NCI-H1092 (cell line): ENCODE measurements at places on chromosomes 5 and 9.
A peak's percentile ranks its signal among the peaks of the same experiment; 100 is the strongest.

DNA sequence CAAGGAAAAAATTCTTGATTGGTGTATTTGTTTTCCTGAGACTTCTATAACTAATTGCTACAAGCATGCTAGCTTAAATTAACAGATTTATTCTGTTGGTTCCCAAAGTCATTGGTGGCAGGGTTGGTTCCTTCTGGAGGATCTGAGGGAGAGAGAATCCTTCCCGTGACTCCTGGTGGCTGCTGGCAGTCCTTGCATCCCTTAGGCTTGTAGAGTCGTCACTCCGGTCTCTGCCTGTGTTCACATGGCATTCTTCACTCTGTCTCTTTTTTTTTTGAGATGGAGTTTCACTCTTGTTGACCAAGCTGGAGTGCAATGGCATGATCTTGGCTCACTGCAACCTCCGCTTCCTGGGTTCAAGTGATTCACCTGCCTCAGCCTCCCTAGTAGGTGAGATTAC, 5.3 kb downstream of the CDK9 start:
- DNase-seq, result no peak

- DNase-seq, result no peak
Observed at GRCh38 chr5:21397693-21398092, 1409.7 kb upstream of the CDH18 start.

- no peak for DNase-seq
Observed at GRCh38 chr9:93662952-93663572, 86.7 kb downstream of the PHF2 start.

GRCh38 chr9:17783227-17783626, 204.4 kb downstream of the SH3GL2 start:
- DNase-seq, result no peak

GRCh38 chr9:84151236-84151635, 170.6 kb downstream of the RMI1 start:
- no peak for DNase-seq

DNA sequence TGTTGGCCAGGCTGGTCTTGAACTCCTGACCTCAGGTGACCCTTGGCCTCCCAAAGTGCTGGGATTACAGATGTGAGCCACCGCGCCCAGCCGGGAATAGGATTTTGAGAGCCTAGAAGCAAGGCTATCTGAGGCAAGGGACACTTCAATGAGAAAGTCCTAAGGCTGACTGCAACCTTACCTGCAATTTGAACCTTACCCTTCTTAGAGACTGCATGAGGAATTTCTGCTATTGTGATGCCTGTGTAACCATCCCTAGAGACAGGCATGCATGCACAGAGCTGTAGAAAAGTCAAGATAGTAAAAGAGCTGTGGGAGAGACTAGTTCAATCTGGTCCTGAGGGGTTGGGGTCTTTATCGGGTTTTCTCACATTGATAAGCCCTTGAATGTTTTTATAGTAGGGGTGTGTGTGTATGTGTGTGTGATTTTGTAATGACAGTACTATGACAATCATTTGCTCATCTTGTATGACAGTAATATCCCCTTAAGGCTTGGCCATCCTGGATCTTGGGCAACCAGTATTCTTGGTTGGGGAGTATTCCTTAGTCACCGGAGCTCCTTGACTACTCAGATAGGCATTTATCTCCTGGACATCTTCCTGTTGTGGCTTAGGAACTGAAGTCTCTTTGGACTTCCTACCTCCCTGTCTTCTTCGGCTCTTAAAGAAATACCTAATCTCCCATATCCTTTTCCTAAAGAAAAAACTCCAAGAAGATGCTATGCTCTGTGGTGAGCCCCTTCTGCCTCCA, 11.2 kb downstream of the DNAJB5 start:
- no peak for DNase-seq

DNA sequence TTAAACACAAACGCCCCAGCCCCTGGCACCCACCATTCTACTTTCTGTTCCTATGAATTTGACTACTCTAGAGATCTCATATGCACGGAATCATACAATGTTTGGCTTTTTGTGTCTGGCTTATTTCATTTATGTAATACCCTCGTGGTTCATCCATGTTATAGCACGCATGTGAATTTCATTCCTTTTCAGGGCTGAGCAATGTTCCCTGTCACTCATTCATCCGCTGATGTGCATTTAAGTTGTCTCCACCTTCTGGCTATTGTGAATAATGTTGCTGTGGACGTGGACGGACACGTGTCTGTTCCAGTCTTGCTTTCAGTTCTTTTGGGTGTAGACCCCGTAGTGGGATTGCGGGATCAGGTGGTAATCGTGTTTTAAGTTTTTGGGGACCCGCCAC, 79.9 kb upstream of the BARHL1 start:
- DNase-seq, result no peak

DNA sequence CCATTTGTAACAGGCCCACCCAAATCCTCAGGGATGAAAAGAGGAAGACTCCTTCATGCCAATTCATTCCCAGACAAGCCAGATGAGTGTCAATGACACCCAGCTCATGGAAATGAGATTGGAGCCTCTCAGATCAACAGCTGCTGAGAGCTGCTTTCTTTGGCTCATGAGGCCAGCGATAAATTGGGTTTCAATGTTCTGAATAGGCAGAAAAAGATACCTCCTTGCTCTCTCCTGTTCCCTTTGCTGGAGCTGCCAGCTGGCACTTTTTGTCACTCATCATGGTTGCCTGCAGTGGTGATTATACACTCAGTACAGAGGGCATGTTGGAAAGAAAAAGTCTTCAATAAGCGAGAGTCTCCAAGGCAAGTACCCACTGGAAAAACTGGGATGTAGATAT, 47.1 kb downstream of the SH3RF2 start:
- DNase-seq, result no peak

GRCh38 chr9:133914442-133915342, 77.4 kb downstream of the VAV2 start:
- DNase-seq, result no peak

- DNase-seq, result peak; percentile 28
Observed at GRCh38 chr5:2451100-2451499, 300.4 kb downstream of the IRX2 start.

DNA sequence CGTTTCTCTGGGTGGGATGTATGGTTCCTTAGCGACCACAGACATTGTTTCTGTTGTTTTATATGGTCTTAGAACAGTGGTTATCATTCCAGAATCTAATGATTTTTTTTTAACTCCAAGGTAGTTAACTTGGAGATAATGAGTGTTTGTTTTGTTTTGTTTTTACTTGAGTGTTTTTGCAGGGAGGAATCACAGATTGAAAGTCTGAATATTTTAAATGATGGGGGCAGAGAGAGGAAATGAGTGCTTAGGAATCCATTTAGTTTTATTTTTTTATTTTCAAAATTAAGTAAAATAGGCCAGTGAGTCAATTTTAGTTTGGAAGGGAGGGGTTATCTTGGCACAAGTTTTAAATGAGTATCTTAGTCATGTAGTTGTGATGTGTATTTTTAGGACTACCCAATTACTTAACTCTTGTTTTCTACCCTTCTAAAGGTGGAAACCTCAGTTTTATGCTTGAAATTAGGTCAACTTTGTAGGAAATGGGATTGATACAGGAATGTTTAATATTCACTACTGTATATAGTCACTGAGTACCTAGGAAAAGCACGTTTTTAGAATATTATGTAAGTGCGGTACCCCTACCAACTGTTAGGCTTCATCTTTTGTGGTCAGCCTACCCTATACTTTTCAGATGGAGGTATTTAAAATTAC, 2.0 kb downstream of the UBE2R2 start:
- no peak for DNase-seq

DNA sequence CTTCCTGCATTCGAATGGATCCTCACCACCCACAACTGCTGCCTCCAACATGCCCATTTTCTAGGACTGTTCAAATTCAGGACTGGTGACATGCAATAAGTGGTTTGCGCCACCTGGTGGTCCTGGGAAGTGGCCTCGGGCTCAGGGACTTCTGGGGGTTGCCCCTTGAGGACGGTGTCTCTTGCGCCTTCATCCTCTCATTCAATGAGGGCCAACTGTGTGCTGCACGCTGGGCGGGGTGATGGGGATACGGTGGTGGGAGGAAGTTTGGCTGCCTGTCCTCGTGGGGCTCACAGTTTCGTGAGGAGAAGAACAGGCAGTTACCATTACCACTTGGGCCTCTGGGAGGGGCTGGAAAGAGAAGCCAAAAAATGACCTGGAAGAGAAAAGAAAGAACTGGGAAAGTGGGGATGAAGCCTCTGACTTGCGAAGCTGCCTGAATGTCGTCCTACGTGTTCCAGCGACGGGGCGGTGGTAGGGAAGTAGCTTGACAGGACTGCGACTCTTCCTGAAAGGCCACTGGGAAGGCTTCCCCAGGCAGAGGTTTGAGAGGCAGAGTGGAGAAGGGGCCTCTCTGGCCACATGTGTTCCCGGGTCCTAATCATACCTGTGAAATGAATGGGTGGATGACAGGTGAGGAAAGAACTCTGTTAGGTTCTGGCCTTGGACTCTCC, 49.0 kb downstream of the PSD2 start:
- DNase-seq, result peak; percentile 28

DNA sequence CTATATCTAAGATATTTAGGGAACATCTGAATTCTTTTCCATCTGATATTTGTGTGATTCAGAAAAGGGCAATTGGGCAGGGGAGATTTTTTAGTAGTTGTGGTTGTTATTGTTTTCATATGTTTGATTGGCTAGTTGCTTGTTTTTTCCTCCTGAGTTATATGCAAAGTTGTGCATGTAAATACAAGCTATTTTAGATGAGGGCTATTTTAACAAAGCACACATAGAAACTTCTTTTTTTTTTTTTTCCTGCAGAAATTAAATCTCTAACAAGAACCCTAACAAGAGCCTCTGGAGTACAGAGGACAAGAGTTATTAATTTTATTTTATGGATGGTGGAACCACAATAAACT, 559.1 kb downstream of the CETN3 start:
- no peak for DNase-seq

GRCh38 chr9:91935805-91936514, 14.1 kb downstream of the ROR2 start:
- peak; percentile 9 for DNase-seq

GRCh38 chr5:171693412-171693811, 92.2 kb upstream of the SMIM23 start:
- no peak for DNase-seq

DNA sequence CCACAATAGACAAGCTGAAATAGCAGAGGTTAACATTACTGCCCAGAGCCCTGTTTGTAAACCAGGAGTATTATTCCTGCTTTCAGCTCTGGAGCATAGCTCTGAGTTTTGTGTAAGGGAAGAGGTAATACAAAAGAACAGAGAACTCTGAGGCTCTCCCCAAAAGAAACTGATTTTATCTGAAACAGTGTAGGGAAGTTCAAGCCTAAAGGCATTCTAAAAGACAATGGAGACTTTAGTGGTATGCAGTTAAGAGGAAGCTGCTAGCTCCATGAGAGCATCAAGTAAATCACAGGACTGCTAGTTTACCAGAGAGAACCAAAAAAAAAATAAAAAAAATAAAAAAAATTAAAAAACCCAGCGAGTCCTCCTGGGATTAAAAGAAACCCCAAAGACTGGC, 146.6 kb upstream of the PCSK5 start:
- DNase-seq, result no peak

GRCh38 chr9:113738893-113739604, 137.1 kb upstream of the ZNF618 start:
- no peak for DNase-seq

DNA sequence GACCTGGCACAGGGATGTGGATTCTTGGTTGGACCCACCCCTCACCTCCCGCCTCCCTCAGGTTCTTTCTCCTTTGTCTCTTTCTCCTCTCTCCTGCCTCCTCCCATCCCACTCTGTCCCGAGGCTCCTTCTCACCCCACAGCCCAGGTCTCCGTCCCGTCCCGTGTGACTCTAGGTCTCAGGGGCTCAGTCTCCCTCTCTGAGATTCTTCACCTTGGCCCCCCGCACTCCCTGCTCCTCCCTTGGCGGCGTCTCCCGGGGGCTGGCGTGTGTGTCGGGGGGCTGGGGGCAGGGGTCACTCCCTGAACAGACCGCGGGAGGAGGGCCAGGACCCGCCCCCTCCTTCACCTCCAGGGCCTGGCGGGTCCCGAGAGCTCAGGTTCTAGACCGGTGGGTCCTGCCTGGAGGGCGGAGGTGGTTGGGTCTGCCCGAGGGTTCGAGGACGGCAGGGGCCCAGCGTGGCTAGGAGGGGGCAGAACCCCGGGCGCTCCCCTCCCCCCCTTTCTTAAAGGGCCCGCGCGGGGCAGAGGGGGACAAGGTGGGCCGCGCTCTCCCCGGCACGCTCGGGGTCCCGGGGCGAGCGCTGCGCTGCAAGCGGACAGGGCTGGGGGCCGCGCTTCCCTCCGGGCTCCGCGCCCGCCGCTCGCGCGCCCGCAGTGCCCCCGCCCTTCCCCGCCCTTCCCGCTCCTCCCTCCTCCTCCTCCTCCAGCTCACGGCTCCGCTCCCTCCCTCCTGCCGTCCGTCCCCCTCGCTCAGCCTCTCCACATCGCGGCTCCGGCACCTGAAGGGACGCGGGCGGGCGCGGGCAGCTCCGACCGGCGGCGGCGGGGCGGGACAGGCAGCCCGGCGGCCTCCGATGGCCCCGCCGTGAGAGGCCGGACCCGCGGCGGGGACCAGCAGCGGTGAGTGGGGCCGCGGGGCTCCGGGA, at the start of gene PSD2:
Gene PSD2, plus strand, starts transcription at position 735 of the 928 bp plus-strand sequence. CDS start 13,633 bp downstream, outside the sequence.
- DNase-seq, result no peak

GRCh38 chr5:53671447-53671846, 111.0 kb downstream of the NDUFS4 start:
- DNase-seq, result no peak

DNA sequence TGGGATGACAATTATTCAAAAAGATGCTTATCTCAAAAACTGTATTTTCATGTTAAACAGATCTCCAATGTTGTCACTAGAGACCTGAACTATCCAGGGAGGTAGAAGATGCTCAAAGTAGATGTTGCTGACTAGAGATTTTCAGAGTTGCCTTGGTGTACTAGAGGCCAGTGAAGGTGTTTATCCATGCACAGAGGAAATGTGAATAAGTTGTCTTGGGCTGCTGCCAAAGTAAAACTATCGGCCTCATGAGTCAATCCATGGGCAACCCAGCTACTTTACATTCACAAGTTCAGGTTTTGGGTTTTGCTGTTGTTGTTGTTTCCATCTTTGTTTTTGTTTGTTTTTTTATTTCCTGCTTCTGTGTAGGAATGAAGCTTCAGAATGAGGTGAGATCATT, 141.1 kb upstream of the RANBP3L start:
- no peak for DNase-seq

DNA sequence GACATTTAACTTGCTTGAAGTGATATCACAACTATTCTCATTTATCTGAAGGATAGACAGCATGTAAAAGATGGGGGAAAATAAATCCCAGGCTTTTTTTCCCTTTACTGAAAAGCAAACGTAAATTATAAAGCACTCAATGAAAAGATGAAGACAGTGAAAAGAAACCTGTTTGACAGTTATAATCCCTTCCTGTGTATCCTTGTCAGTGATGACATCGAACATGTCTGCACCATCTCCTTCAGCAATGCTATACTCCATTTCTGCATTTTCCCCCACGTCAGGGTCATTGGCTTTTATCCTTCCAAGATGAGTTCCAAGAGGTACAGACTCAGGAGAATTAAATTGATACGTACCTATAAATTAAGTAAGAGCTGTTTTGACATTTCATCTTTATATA, 134.9 kb downstream of the CDH9 start:
- no peak for DNase-seq

GRCh38 chr9:1978941-1979340, 36.2 kb upstream of the SMARCA2 start:
- DNase-seq, result no peak
